Kidney epithelial cell (primary cell): ENCODE measurements at places on chromosomes 1 and 21. TPM values are rescaled to one million over a fixed set of nuclear protein-coding genes. Genes with fewer than 3 reads are reported as not detected.

DNA sequence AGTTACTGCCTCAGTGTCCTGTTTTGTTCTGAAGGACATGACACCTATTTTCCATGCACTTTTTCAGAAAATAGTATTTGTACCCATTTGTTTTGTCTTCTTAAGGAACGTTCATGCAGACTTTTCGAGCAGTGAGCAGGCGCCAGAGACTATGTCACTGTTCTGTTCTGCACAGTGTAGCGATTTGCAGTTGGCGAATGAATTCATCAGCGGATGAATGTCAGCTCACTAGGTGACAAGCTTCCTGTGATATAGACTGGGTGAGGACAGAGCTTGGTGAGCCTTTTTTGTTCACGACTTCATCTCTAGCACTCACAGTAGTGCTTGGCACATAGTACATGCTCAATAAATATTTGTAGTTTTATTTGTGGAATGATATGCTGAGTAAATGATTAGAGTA, 177.8 kb downstream of the NFIA start:
- DNase-seq = no peak

- DNase-seq = no peak
Measured at GRCh38 chr1:232834066-232834465, 28.9 kb downstream of the MAP10 start.

The DPT gene
- total RNA-seq = not detected in 2 replicates

The KCNA3 gene
- 0.04 TPM in 1 of 2 replicates, not detected in the other for total RNA-seq
